ENCODE measurements at places on chromosomes 4 and X. TPM values are rescaled to one million over a fixed set of nuclear protein-coding genes. Genes with fewer than 3 reads are reported as not detected.

DNA sequence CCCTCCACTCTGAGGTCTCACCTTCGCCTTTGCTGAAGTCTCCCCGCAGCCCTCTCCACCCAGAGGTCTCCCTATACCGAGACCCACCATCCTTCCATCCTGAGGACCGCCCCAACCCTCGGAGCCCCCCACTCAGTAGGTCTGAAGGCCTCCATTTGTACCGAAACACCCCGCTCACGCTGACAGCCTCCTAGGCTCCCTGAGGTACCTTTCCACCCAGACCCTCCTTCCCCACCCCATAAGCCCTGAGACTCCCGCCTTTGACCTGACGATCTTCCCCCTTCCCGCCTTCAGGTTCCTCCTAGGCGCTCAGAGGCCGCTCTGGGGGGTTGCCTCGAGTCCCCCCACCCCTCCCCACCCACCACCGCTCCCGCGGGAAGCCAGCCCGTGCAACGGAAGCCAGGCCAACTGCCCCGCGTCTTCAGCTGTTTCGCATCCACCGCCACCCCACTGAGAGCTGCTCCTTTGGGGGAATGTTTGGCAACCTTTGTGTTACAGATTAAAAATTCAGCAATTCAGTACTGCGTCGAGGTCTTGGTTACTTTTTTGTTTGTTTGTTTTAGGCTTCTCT, 5.0 kb downstream of the SOD3 start:
- H3K27me3 ChIP-seq: peaks cover 6% of the 10 kb centered on the region
- no peaks in the 10 kb centered on the region for H3K36me3 ChIP-seq
- no peak overlapping the region for H3K27ac ChIP-seq
- H3K4me1 ChIP-seq: peaks cover 21% of the 10 kb centered on the region

LRCH2 gene
- total RNA-seq: 5.7 TPM

MUC7 gene
- not detected for total RNA-seq

- no peak overlapping the region for H3K4me3 ChIP-seq
- no peak for DNase-seq
- peaks cover 59% of the 10 kb centered on the region for H3K4me1 ChIP-seq
- peaks cover 13% of the 10 kb centered on the region for H3K36me3 ChIP-seq
- H3K27me3 ChIP-seq: no peaks in the 10 kb centered on the region
- no peak overlapping the region for H3K27ac ChIP-seq
Measured at GRCh38 chr4:73732759-73733431, 7.5 kb upstream of the CXCL8 start.

DNA sequence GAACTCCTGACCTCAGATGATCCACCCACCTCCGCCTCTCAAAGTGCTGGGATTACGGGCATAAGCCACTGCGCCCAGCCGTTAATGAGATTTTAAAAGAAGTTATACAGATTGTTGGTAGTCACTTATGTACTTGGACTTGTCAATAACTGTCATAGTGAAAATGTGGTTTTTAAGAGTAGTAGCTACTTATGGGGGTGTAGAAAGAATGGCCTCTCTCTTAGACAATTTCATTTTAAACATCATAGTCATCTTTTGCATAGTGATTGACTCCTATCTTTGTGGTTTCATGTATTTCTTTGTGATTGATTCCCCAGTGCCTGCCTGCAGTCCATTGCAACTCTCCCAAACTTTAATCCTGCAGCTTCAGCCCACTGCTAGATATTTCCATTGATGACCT, 17.4 kb downstream of the FAM199X start:
- peaks cover 5% of the 10 kb centered on the region for H3K4me1 ChIP-seq
- peaks cover 1% of the 10 kb centered on the region for H3K36me3 ChIP-seq
- no peak overlapping the region for H3K27ac ChIP-seq
- no peak overlapping the region for H3K4me3 ChIP-seq
- H3K27me3 ChIP-seq: no peaks in the 10 kb centered on the region
- DNase-seq: no peak

DNA sequence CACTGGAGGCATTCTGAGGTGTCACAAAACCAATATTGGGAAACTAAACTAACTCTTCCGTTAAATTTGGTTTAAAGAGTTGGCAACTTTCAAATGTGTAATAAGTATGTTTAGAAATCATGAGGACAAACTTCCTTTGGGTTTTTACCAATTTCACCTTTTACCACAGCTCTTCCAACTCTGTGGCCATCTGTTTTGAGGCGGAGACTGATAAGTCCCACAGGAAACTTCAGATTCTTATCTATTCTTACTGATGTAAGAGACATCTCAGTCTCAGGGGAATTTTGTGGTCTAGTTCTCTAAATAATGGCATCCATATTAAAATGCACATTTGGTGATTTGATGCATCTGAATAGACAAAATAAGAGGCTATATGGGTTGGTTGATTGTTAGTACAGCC, 229.2 kb upstream of the AFF2 start:
- no peaks in the 10 kb centered on the region for H3K4me1 ChIP-seq
- no peaks in the 10 kb centered on the region for H3K36me3 ChIP-seq
- no peak for DNase-seq
- no peaks in the 10 kb centered on the region for H3K27me3 ChIP-seq
- H3K27ac ChIP-seq: no peak overlapping the region
- H3K4me3 ChIP-seq: no peak overlapping the region

CENPI gene
- 14.2 TPM for total RNA-seq

CCDC160 gene
- not detected for total RNA-seq

DNA sequence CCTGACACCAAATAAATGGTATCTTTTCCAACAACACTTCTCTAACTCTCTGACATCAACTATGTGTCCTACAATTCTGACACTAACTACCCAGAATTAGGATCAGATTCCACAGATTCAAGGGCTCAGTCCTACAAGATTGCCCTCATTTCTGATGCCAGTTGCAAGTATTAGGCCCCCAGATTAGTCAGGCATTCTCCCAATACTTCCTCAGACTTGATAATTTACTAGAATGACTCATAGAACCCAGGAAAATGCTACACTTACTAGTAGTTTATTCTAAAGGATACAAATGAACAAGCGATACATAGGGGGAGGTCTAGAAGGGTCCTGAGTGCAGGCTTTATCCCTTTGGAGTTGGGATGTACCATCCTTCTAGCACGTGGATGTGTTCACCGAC, 8.5 kb downstream of the TIGD2 start:
- H3K27me3 ChIP-seq: no peaks in the 10 kb centered on the region
- peak overlapping the region; percentile 71 for H3K27ac ChIP-seq
- peak; percentile 49 for DNase-seq
- H3K36me3 ChIP-seq: no peaks in the 10 kb centered on the region
- H3K4me3 ChIP-seq: no peak overlapping the region

- no peaks in the 10 kb centered on the region for H3K36me3 ChIP-seq
- peaks cover 2% of the 10 kb centered on the region for H3K27me3 ChIP-seq
- H3K4me1 ChIP-seq: peaks cover 9% of the 10 kb centered on the region
- no peak for DNase-seq
- no peak overlapping the region for H3K4me3 ChIP-seq
Measured at GRCh38 chr4:108072300-108072699, 82.6 kb downstream of the HADH start.

DNA sequence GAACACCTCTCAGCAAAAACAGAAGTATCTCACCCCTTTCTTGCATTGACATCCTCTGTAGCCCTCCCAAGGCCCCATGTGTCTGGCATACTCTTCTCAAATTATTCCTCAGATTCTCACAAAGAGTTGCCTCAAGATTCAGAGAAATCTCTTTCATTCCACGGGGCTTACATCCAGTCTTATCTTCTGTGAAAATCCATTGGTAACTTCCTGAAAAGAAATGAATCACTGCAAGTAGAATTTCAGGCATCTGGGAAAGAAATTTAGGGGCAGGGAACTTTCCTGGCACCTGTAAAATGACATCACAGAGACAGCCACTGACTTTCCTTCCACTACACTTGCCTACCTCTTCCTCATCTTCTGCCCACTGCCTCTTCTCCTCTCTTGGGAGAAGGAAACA, 182.5 kb upstream of the ARHGEF9 start:
- peak; percentile 12 for DNase-seq
- no peaks in the 10 kb centered on the region for H3K36me3 ChIP-seq
- no peaks in the 10 kb centered on the region for H3K27me3 ChIP-seq
- H3K4me3 ChIP-seq: peak overlapping the region; percentile 46

- DNase-seq: no peak
- peaks cover 10% of the 10 kb centered on the region for H3K4me1 ChIP-seq
- H3K4me3 ChIP-seq: no peak overlapping the region
- H3K27me3 ChIP-seq: no peaks in the 10 kb centered on the region
- H3K27ac ChIP-seq: no peak overlapping the region
Measured at GRCh38 chrX:130095249-130096030, 14.9 kb downstream of the ELF4 start.

AMBN gene
- total RNA-seq: not detected

- H3K4me1 ChIP-seq: no peaks in the 10 kb centered on the region
- no peaks in the 10 kb centered on the region for H3K27me3 ChIP-seq
- H3K4me3 ChIP-seq: no peak overlapping the region
- DNase-seq: no peak
- H3K27ac ChIP-seq: no peak overlapping the region
Measured at GRCh38 chrX:10090319-10090718, 66.5 kb upstream of the CLCN4 start.

GAB1 gene
- 6.5 TPM for total RNA-seq

SPANXA1 gene
- 0.76 TPM for total RNA-seq

GRCh38 chr4:6125103-6125651, 75.2 kb downstream of the JAKMIP1 start:
- H3K27ac ChIP-seq: no peak overlapping the region
- peaks cover 5% of the 10 kb centered on the region for H3K27me3 ChIP-seq
- no peaks in the 10 kb centered on the region for H3K4me1 ChIP-seq
- no peaks in the 10 kb centered on the region for H3K36me3 ChIP-seq
- no peak overlapping the region for H3K4me3 ChIP-seq
- no peak for DNase-seq

PABPC1L2B gene
- not detected for total RNA-seq

DNA sequence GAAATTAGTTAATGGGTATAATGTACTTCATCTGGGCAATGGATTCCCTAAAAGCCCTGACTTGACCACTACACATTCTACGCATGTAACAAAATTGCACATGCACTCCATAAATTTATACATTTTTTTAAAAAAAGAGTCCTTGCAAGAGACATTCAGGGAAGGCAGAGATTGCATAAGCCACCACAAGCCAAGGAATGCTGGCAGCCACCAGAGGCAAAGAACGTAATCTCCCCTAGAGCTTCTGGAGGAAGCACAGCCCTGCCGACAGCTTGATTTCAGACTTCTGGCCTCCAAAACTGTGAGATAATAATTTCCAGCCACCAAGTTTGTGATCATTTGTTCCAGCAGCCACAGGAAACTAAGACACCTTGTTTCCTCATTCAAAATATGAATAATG, 185.6 kb upstream of the GALNT7 start:
- DNase-seq: no peak
- peaks cover 7% of the 10 kb centered on the region for H3K27me3 ChIP-seq
- H3K4me1 ChIP-seq: peaks cover 6% of the 10 kb centered on the region

MPP1 gene
- total RNA-seq: 18.8 TPM

GRCh38 chr4:114226968-114227760, 247.7 kb upstream of the ARSJ start:
- no peaks in the 10 kb centered on the region for H3K27me3 ChIP-seq
- peaks cover 21% of the 10 kb centered on the region for H3K4me1 ChIP-seq
- DNase-seq: peak; percentile 4
- H3K36me3 ChIP-seq: no peaks in the 10 kb centered on the region

DNA sequence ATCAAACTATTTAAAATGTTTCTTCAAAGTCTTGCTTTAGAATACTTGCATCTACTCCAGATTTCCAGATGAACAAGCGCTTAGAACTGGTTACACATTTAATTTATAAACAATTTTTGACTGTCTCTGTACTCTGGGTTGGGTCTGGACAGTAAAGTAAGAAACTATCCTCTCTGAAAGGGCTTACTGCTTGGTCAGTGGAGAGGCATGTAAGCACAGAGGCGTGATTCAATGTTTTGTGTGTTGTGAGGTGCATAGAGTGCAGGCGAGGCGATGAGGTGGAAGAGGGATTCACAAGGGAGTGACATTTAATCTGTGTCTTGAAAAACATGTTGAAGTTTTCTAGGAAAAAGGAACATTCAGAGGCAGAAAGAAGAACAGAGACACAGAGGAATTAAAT, 231.4 kb downstream of the VEGFC start:
- no peak overlapping the region for H3K4me3 ChIP-seq
- peaks cover 25% of the 10 kb centered on the region for H3K4me1 ChIP-seq
- DNase-seq: no peak
- H3K27me3 ChIP-seq: no peaks in the 10 kb centered on the region
- H3K27ac ChIP-seq: no peak overlapping the region
- no peaks in the 10 kb centered on the region for H3K36me3 ChIP-seq

PPP4R3C gene
- total RNA-seq: not detected

DNA sequence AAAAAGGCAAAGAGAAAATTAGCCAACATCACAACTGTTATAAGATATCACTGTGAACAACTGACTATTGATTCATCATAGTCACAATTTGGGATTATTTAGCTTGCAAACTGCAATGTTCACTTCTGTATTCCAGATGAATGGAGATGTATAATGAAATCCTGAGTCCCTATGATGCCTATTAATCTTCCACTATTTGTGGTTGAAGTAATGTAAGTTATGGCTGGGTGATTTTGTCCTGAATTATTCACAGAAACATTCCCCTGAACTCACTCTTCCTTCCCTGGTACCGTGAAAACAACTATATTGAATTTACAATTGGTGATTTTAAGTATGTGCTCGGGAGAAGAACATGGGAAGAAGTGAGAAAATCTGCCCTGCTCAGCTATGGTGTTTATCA, 50.8 kb upstream of the NPFFR2 start:
- no peaks in the 10 kb centered on the region for H3K27me3 ChIP-seq
- no peak for DNase-seq
- no peaks in the 10 kb centered on the region for H3K36me3 ChIP-seq

GRCh38 chr4:155545456-155545855, 121.2 kb upstream of the GUCY1A1 start:
- H3K36me3 ChIP-seq: no peaks in the 10 kb centered on the region
- DNase-seq: no peak
- no peak overlapping the region for H3K4me3 ChIP-seq
- no peak overlapping the region for H3K27ac ChIP-seq
- H3K27me3 ChIP-seq: no peaks in the 10 kb centered on the region

GRCh38 chr4:151291485-151291884, 14.5 kb downstream of the PRSS48 start:
- peak overlapping the region; percentile 53 for H3K27ac ChIP-seq
- peaks cover 5% of the 10 kb centered on the region for H3K36me3 ChIP-seq
- no peaks in the 10 kb centered on the region for H3K27me3 ChIP-seq
- peaks cover 43% of the 10 kb centered on the region for H3K4me1 ChIP-seq
- DNase-seq: peak; percentile 16
- H3K4me3 ChIP-seq: no peak overlapping the region

DNA sequence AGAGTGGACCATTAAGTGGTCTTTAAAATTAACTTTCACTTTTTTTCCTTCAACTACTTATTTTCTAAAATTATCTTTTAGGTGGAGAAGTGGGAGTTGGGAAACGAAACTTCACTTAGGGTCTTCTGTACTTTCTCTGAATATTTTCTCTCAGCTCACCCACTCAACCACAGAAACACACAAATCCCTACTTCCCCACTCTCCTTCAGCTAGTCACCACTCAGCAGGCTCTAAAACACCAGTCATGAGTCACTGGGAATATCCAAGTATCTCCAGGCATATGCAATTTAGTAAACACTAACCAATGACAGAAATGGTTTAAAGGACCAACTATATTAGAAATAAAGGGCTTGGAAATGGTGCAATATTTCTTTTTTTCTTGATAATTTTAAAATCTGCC, 153.0 kb upstream of the RPS6KA6 start:
- no peaks in the 10 kb centered on the region for H3K27me3 ChIP-seq
- DNase-seq: peak; percentile 13
- no peak overlapping the region for H3K27ac ChIP-seq
- H3K4me1 ChIP-seq: peaks cover 18% of the 10 kb centered on the region
- no peaks in the 10 kb centered on the region for H3K36me3 ChIP-seq
